ENCODE measurements at places on chromosomes 16 and 17.
A peak's percentile ranks its signal among the peaks of the same experiment; 100 is the strongest.

DNA sequence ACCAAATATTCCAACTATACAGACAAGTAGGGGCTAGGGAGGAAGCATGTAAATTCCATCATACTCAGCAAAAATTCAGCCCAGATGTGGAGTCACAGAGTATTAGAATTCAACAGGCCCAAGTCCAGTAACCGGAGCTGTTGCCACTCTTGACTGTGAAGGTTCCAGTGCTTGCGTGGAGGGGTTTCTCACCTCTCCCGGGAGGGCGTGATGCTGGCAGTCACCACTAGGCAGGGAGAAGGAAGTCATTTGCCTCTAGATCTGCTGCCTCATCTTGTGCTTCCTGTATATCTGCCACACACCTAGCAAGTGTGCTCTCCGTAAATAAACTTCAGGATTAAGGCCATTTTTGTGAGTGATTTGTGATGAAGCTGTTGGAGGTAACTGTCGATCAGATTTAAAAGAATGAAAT is 1.0 kb upstream of the CKLF start:
- DNase-seq = peak; percentile 21

- DNase-seq = no peak
These were observed 27.4 kb upstream of the AQP8 start for GRCh38 chr16:25189305-25189704.

GRCh38 chr16:64417711-64418227 is 704.1 kb downstream of the CDH11 start:
- DNase-seq = no peak

- no peak for DNase-seq
These were observed 27.2 kb upstream of the ITGA3 start for GRCh38 chr17:50028736-50029120.

DNA sequence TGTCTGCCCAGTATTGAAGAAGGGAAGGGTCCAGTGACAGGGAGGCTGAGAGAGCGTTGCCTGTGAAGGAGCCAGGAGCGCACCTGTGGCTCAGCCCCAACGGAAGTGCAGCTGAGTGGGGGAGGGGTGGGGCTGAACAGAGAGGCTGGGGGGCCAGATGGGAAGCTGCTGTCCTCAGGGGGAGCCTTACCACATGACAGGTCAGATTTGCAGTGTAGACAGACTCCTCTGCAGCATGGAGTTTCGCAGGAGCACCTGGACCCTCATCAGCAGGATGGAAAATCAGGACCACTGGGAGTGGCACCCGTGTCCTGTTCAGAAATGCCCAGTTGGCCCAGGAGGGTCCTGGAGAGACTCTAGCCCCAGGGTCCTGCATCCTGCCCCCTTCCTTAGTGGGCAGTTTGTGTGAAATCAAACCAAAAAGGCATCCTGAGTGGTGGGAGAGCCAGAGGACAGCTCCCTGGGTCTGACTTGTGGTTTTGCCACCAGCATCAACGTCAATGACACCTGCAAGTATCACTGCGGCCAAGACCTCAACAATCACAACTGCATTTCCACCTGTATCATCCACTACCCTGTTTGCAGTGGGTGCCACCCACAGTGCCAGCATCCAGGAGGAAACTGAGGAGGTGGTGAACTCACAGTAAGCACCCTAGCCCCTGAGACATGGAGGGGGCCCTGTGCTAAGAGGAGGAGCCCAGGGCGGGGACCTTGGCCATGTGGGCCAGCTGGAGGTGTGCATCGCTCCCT is 7.8 kb downstream of the CD300A start:
- no peak for DNase-seq

- no peak for DNase-seq
These were observed 6.9 kb downstream of the METRNL start for GRCh38 chr17:83086199-83086880.

DNA sequence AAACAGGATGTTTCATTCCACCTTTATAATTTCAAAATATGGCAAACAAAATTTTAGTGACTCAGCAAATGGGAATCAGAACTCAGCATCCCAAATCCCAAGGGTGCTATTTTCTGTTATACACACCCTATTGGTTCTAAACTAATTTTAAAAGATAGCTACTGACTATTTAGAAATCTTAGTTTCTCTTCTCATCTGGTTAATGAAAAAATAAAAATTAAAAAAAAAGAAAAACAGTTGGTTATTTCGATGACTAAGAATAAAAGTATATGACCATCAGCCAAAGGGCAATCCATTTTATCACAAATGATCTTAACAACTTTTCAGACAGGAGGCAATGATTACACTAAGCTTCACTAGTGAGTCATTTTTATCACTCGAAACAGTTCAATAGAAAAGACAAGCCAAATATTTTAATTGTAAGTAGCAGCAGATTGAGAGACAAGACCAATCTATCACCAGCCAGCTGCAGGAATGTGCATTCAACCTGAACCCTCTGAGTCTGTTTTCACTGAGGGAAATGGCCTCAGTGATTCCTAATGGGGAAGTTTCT is 15.2 kb downstream of the PHLPP2 start:
- DNase-seq = no peak

GRCh38 chr16:8716592-8716991 is 42.2 kb downstream of the ABAT start:
- no peak for DNase-seq

- no peak for DNase-seq
These were observed 217.4 kb upstream of the TNRC6C start for GRCh38 chr17:77741109-77741508.

DNA sequence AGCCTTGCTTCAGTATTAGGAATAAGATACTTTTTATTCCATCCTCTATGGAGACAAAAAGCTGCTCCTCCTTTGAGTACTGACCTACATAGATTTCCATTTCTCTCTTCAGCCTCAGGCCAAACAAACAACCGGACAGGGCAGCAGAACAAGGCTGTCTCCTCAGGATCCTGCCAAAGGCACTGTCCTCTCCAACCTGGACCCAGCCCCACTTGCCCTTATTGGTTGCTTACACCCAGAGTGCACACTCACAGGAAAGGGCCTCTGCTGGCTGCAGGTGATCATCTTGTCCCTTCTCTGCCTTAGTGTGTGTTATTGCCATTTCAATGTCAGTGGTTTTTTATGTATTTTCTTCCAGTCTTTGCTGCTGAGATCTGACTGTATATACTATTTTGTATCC is 26.6 kb downstream of the LIG3 start:
- DNase-seq = no peak

- no peak for DNase-seq
These were observed 8.4 kb downstream of the SLC16A5 start for GRCh38 chr17:75096082-75096625.

DNA sequence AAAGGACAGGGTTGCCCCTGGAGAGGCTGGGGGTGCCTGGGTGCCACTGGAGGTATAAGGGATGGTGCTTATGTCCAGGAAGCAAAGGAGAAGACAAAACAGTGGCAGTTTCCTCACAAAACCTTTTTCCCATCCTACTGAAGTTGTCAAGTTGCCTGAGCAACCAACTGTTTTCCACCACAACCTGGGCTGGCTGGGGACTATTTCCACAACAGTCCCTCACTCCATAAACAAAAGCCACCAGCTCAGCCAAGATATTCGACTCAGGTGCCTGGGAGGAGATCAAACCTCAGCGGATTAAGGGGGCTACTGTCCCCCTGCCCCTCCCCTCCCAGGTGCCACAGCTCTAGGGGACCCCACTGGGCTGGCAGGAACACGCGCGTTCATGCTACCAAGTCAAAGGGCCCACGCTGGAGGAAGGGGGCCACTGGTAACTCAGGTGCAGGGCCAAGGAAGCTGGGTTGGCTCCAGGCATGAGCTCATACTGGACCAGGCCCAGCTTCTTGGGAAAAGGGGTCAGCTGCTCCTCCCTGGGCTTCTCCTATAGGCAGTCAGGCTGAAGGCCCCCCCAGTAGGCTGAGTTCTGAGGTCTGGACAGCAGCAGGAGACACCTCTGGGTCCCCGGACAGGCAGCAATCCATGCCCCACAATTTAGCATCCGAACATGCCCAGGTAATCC is 45.7 kb upstream of the MRPS23 start:
- DNase-seq = no peak

DNA sequence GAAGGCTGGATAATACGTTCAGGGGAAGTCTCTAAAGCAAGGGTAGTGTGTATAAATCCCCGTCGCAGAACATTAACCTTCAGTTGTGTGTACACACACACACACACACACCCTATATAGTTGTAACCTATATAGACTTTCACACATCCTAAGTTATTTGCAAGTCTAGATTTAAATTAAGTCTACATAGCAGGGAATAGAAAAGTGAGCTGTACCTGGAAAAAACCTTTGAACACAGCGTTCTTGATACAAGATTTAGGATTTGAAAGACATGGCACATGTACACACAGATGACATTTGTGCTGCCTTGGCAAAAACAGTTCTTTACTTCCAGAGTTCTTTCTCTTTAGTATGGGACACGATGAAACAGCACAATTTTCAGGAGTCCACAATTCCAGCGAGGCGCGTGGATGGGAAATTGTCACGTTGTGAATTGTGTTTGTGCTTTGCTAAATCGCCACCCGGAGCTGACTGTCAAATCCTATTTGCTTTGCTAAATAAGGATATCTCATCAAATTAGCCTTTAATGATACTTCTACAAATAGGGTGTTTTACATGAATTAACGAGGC is 233.9 kb downstream of the MRTFB start:
- DNase-seq = no peak
